ENCODE measurements at places on chromosomes 11 and 22.

DNA sequence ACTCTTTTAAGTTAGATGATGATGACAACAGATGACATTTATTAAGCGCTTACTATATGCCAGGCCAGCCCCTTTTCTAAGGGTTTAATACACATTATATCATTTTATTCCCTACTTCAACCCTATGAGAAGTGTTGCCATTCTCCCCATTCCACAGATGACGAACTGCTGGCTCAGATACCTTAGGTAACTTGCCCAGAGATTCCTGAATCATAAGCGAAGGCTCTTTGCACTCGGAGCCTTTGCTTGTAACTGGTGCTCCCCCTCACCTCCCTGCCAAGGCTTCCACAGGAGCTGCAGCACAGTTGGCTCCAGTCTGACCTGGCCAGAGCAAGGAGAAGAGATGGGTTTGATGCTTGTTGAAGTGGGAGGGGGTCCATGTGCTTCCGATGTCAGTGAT, 43.0 kb downstream of the DBX1 start:
- no peak for DNase-seq

GRCh38 chr11:9752091-9752490, 88.2 kb downstream of the SWAP70 start:
- no peak for DNase-seq

GRCh38 chr22:22836635-22837034, 51.0 kb upstream of the IGLL5 start:
- no peak for DNase-seq

DNA sequence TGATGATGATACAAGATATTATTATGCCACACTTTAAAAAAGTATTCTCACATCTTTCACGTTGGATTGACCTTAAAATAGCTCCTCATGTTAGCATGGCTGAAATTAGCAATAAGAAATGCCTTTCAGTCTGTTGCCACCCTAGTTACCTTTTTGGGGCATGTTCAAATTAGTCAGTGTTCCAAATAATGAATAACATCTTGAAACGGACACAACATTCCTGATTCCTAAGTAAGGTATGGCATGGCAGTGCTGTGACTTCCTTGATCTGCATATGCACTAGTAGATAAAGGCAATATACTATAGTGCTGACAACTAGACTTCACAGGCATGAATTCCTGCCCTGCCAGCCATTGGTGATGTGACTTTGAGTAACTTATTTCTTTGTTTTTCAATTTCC, 914.5 kb downstream of the METTL15 start:
- no peak for DNase-seq

DNA sequence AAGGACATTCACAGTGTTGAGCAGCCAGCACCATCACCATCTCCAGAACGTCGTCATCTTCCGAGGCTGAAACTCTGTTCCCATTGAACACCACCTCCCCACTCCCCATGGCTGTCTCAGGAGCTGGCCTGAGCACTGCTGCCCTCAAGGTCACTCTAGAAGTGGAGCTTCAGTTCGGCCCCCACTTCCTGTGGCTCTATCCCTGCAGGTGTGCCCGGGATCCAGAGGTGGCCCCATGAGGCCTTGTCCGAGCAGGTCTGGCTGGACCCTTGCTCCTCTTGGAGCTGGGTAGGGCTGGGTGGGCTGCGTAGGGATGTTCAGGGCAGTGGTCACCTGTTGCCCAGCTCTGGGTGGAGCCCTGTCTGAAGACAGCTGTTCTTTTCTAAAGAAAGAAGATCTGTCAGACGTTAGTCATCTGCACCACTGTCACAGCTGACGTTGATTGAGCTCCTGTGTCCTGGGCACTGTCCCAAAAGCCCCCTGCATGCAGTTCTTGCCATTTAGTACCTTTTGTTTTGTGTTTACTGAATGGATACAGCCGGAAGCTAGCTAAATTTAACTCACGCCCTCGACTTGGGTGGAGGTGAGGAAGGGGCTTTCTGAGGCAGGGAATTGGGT, 75.5 kb upstream of the CLDN5 start:
- no peak for DNase-seq

DNA sequence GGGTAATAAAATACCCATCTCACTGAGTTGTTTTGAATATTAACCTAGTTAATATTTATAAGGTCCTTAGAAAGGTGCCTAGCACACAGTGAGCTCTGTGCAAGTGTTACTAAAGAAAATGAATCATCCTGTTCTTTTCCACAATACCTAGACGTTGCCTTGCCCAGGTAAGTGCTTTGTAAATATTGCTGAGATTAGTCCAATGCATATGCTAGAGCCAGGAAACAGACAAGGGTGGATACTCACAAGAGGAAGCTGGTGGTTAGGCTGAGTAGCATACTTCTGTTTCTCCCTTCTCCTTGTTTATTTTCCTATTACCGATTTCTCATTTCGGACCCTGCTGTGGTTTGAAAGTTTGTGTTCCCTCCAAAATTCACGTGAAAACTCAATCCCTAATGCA, 58.1 kb upstream of the BARX2 start:
- no peak for DNase-seq

- no peak for DNase-seq
These were observed 89.0 kb upstream of the CD44 start for GRCh38 chr11:35049859-35050531.

GRCh38 chr11:115389790-115390189, 114.4 kb downstream of the CADM1 start:
- DNase-seq: no peak

DNA sequence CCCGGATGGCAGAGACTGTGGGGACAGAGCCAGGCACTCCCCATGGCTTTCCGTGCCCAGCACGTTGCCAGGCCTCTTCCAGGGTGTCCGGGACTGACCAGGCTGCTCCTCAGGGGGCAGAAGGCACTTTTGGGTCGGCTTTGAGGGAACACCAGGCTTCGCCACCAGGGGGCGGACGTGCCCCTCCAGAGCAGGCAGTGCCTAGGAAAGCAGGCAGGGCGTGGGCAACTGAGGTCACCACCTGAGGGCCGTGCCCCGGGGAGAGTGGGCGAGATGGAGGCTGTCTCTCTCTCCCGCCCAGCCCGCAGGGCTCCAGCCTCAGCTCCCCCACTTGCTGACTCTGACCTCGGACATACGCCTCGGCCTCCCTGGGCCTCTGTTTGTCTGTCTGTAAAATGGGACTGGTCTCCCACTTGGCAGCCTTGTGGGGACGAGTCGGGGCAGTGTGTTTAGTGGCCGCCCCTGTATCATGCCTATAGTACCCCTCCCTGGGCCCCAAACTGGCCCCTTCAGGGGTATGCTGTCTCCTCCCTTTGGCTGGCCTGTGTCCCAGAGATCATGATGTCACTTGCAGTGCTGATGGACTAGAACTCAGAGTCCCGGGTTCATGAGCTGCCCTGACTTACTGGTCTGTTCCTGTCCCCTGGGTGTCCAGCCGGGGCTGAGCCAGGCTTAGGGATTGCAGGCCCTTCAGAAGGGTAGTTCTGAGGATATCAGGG, 4.4 kb upstream of the PRR5 start:
- peak; percentile 84 for DNase-seq

- no peak for DNase-seq
These were observed 14.6 kb upstream of the CTSD start for GRCh38 chr11:1778141-1778911.

DNA sequence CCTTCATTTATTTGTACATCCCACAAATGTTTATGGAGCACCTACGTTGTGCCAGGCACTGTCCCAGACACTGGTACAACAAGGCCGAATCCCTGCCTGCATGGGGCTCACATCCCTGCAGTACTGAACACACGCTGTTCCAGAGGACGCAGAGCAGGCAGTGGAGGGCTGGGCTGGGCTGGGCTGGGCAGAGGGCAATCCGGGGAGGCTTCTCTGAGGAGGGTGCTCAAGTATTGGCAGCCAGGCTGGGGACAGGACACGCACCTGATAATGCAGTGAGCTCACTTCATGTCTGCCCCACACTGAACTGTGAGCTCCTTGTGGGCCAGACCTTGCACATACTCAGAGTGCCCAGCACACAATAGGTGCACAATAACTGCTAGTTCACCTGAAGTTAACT, 34.1 kb downstream of the CYTH4 start:
- DNase-seq: no peak

- DNase-seq: no peak
These were observed 104.9 kb upstream of the GAL start for GRCh38 chr11:68579455-68579854.

GRCh38 chr11:120340529-120340928, 4.3 kb downstream of the ARHGEF12 start:
- no peak for DNase-seq

DNA sequence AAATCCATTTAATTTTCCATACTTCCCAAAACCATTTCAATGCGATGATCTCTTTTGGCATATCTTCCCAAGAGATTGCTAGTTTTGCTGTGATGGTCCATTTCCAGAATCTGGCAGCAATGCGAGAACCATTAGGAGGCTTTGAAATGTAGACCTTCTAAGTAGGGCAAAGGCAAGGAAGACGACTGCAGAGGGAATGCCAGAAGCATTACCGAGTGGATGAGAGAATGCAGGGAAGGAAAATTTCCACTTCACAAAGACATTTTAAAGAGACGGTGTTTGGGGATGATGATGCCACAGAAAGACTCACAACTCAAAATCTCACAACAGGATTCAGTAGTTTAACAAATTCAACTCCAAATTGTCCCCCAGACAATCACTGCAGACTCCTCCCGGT, 471 bp upstream of the CEP126 start:
- peak; percentile 26 for DNase-seq

GRCh38 chr11:34271727-34272126, 86.1 kb downstream of the ABTB2 start:
- no peak for DNase-seq

DNA sequence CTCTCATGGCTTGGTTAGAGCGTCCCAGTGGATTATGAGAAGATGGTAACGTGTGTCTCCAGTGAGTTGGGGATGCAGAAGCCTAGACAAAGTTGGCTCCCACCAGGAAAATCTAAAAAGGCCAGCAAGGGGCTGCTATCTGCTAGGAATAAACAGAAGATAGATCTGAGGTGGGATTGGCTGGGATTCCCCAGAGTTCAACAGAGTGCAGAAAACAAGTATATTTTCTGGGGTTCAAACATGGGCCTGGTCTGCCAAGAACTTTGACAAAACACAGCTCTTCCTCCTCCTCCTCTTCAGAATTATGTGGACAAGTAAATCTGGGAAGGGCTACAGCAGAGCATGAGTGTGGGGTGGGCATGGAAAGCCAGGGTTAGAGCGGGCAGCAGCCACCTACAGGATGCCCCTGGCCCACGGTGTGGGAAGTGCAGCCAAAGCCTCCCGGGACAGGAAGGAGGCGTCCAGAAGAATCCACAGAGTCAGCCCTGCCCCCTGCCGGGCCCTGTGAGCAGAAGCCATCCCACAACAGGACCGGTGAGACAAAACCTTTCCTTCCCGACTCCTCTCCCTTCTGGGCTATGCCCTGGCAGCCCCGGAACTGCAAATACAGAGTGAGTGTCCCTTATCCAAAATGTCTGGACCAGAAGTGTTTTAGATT, 67.1 kb downstream of the CD82 start:
- peak; percentile 39 for DNase-seq

- DNase-seq: no peak
These were observed 26.6 kb downstream of the ZBED4 start for GRCh38 chr22:49880281-49880680.

DNA sequence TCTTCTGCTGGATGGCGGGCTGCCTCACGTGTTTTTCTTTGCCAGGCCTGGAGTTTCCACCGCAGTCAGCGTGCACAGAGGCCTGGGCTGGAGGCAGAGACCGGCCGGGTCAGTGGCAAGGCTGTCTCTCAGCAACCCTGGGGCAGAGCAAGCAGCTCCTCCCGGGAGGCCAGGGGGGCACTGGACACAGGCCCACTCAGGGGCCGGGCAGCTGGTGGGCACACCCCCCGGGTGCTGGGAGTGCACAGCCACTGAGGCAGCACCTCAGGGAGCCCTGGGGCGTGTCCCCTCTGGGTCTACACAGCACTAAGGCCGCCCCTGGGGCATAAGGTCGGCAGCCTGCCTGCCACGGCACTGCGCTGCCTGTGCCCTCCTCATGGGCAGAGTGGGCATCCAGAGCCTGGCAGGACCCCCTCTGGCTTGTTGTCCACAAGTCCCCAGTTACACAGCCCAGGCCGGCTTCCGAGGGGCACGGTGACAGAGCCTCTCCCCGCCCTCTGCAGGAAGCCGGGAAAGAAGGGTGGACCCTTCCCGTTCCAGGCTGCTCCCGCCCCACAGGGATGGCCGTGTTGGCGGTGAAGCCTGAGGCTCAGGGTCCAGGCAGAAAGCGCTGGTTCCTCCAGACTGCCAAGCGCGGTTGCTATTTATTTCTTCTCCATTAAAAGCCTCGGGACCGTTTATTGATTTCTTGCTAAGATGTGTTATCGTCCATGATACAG, 18.5 kb upstream of the TH start:
- DNase-seq: no peak

GRCh38 chr11:36196411-36196998, 92.7 kb downstream of the COMMD9 start:
- no peak for DNase-seq

DNA sequence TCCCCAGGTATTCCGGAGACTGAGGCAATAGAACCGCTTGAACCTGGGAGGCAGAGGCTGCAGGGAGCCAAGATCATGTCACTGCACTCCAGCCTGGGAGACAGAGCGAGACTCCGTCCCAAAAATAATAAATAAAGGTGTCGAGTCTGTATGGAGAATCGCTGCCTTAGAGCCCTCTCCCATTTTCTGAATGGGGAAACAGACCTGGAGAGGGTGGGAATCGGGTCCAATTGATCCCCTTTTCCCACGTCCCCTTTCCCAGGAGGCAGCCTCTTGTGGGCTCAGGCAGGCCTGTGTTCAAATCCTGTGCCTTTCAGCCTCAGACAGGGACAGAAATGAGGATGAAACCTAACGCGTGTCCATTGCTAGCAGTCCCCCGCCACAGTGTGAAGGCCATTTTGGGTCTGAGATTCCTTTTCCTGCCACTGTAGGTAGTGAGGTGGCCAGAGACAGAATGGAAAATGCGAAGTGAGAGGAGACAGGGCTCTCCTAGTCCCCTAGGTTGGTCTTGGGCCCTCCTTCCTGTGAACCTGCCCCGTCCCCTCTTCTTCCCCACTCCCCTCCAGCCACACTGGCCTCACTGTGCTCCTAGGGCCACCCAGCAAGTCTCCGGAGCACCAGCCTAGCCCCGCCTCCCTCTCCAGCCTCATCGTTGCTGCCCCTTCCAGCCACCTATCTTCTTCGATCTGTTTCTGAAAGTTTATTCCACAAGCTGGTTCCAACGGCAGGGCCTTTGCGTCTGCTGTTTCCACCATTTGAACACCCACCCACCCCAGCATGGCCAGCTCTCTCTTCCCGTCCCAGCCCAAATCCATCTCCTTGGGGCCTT, 2.7 kb upstream of the POLDIP3 start:
- no peak for DNase-seq

DNA sequence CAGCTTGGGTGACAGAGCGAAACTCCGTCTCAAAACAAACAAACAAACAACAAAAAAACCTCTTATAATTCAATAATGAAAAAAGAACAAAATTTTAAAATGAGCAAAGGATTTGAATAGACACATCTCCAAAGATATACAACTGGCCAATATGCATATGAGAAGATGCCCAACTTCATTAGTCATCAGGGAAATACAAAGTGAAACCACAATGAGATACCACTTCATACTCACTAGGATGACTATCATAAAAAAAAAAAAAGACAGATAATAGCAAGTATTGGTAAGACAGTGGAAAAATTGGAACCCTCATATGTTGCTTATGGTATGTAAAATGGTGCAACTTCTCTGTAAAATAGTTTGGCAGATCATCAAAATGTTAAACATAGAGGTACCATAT, 28.7 kb upstream of the BARX2 start:
- no peak for DNase-seq
